Mesendoderm (in vitro differentiated cells): ENCODE measurements at places on chromosomes 11 and 22.

DNA sequence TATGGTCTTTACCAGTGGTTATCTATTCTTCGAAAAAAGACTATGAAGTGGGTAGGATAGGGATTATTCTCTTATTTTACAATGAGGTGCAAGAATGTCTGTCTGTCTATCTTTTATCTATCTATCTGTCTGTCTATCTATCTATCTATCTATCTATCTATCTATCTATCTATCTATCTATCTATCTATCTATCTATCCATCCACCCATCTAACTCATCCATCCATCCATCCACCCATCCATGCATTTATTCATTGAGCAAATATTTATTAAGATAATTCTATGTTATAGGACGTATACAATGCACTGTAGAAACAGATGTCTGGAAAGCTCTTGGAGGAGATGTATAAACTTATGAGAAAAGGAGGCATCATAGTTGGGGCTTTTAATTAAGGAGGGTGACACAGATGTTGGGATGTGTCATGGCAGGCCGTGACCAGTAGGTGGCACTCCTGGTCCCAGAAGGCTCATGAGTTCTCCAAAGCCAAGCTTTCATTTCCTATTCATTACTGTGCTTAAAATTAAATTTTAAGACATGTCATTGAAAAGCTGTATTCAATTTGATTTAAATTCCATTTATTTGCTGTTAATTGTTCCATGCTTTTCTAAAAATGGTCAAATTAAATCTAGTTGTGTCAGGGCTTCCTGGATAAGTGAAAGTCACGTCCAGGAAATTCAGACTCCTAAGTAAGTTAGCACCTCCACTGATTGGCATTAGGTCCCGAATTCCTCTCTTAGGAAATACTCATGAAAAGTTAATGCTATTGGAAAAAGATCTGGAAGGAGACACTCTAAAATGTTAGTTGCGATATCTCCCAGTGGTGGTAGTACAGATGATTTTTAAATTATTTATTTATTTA lies 19.0 kb upstream of the E2F8 start:
- peak; percentile 50 for DNase-seq

- no peak for DNase-seq
These were observed 64.8 kb downstream of the RAB30 start for GRCh38 chr11:83006877-83007330.

DNA sequence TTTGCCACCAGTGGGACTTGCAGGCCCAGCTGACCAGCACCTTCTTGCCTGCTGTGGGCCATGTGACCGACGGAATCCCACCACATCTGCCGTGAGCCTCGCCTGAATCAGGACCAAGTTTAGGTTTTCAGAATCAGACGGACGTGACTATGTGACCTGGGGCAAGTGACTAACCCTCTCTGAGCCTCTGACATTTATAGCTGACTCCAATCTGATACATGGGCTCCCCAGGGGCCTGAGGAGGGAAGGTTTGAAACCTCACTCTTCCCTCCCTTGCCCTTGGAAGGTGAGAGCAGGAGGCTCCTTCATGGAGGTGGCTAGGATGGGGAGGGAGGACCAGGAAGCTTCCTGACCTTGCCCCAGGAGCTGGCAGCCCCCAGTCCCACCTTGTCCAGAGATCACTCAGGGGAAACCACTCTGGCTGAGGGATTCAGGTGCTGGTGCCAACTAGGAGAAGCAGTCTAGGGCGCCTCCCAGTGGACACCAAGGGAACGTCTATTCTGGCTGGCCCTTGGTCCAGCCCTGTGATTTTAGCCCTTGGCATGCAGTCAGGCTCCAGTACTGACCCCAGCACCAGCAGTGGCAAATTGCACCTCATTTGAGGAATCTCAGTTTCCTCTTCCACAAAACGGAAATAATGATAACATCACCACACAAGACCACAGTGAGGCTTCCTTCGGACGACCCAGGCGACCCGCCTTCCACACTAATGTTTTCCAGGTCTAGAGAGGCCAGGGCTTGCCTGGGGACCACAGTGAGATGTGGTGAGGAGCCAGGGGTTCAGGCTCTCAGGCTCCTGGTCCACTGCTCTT lies 47.2 kb upstream of the SYT7 start:
- DNase-seq = peak; percentile 80

DNA sequence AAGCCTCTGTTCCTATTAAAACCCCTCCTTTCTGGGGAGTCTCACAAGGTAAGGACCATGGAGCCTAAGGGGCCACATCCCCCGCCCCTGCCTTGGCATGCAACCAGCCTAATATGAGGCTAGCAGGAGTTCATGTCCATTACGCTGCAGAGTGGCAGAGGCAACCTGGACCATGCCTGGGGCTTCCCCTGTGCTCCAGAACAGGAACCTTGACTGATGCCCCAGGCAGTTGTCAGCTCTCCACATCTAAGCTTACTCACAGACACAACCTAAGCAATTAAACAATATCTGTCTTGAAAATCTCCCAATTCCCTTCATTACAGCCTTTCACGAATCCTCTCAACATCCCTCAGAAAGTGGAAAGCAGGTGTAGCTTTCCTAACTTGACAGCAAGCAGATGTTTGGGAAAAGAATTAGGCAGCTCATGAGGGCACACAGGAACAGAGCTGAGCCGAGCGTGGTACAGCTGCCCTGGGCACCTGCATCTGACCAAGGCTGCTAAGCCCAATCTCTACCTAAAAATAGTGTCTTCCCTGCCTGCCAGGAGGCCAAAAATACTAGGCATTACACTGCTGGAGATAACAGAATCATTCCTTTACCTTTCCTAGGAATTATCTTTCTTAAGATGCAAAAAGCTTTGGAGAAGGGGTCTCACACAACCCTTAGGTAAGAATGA lies 20.8 kb downstream of the C11orf71 start:
- DNase-seq = no peak

DNA sequence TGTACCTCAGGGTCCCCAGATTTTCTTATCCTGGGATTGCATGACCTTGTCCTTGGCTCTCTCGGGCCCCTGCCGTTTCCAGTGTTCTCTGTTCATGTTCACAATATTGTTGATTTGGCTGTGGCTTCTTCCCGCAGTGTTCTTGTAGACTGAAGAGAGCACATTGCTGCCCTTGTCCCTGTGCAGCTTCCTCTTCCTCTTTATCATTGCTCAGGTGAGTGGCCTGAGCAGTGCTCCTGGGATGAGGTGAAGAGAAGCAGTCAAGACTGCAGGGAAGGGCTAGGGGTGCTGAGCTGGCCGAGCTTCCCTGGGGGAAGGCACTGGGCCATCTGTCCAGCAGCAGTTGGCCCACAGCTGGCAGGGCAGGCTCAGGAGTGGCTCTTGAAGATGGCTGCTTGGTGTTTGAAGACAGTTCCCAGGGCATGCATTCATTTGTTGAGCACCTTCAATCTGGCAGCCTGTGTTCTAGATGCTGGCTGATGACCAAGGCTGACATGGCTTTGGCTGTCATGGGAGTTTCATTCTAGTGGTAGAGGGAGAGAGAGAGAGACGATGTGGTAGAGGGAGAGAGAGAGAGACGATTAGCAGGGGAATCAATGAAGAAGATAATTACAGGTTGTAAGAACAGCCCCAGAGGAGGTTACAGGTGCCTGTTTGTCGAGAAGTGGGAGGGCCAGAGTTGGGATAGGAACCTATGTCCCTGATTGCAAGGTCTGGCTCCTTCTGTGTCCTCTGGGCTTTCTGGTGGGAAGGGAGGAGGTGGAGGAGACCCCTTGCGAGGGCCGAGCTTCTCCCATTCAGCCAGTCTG lies 17.4 kb downstream of the BMAL1 start:
- DNase-seq = no peak

- no peak for DNase-seq
These were observed 22.0 kb upstream of the OR8B8 start for GRCh38 chr11:124467381-124467927.
